ENCODE measurements at places on chromosomes 2 and 18.

GRCh38 chr18:51278045-51278649, 80.7 kb upstream of the MEX3C start:
- DNase-seq, result no peak

DNA sequence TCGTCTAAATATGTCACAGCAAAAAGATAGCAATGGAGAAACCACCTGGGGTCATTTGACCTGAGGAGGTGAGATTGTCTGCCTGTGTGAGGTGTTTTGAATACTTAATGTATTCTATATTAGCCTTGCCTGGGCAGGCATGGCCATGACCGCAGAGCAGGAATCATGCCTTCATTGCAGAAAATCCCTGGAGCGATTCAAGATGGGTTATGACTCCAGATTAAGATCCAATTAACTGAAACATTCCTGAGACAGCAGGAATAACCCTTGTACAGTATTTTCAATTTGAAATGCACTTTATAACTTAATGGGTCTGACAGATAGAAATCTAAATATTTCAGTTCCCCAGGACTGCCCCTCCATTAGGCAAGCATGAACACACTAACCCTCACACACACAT, 227.3 kb upstream of the RAB6C start:
- DNase-seq, result no peak

DNA sequence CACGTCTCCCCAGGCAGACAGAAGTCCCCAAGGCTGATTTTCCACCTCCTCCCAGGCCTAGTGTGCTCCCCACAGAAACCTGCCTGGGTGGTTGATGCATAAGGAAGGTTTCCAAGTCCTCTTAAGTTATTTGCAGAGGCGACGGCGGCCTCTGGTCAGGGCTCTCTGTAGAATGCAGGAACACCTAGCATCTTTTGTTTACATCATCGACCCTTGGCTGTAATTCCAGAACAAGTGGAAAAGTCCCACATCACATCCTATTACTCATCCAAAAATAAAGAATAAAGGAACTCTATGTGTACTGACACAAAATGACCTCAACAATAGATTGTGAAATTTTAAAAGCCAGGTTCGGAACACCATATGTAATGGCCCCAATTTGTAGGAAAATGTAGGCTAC, 211.1 kb downstream of the ALPK2 start:
- DNase-seq, result no peak

- DNase-seq, result no peak
Measured at GRCh38 chr2:23402205-23402740, 17.3 kb downstream of the KLHL29 start.

DNA sequence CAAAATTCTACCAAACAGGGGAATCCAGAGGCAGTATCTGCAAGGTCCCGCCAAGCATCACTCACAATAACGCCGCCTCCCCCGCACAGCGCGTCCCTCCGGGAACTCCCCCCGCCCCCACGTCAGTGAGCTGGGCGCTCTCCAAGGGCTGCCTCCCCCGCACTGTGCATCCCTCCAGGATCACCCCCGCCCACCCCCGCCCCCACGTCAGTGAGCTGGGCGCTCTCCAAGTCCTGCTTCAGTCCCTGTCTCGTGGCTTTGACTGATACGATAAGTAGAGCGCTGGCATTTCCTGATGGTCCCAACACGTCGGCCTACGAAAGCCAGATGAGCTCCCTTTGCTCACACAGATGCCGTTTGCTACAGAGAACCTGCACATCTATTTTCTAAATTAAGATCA, 130.7 kb upstream of the TPO start:
- no peak for DNase-seq
